ENCODE measurements at places on chromosomes 13 and 19.
A peak's percentile ranks its signal among the peaks of the same experiment; 100 is the strongest.

GRCh38 chr19:10812196-10812595 lies 23.8 kb downstream of the TMED1 start:
- peak; percentile 39 for DNase-seq

DNA sequence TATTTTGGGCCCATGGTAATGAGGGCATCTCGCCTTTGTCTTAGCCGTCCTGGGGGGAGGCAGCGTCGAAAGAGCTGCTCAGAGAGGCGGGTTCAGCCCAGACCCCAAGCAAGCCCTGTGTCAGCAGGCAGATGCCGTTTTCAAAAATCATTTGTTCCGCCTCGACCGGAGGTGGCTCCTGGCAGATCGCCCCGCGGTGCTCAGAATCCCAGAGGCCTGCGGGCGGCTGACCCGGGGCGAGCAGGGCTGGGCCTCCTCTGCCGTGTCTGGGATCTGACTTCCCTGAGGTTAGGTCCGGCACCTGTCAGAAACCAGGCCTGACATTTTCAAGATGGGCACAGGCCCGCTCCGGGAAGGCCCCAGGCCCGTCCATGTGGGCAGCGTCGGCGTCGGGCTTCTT lies 36.1 kb downstream of the CRTC1 start:
- no peak for DNase-seq

GRCh38 chr13:112825875-112826274 lies 136.0 kb downstream of the ATP11A start:
- DNase-seq: no peak

- DNase-seq: no peak
Observed at GRCh38 chr13:99398916-99399622, 91.9 kb upstream of the GPR183 start.

DNA sequence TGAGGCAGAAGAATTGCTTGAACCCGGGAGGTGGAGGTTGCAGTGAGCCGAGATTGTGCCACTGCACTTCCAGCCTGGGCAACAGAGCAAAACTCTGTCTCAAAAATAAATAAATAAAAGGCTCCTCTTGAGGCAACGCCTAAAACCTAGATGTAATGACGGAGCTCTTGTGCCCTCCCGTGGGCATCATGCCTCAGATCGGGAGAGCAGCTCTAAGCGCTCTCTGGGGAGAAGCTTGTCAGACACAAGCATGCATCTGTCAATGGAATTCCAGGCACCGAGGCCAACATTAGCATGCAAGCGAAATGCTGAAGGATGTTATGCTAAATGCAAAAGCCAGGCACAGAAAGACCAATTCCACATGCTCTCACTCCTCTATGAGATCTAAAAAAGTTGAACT lies 45.6 kb upstream of the MRI1 start:
- peak; percentile 79 for DNase-seq

GRCh38 chr19:9953802-9954542 lies 17.7 kb upstream of the OLFM2 start:
- no peak for DNase-seq

GRCh38 chr19:16955161-16955560 lies 66.4 kb downstream of the F2RL3 start:
- DNase-seq: no peak

DNA sequence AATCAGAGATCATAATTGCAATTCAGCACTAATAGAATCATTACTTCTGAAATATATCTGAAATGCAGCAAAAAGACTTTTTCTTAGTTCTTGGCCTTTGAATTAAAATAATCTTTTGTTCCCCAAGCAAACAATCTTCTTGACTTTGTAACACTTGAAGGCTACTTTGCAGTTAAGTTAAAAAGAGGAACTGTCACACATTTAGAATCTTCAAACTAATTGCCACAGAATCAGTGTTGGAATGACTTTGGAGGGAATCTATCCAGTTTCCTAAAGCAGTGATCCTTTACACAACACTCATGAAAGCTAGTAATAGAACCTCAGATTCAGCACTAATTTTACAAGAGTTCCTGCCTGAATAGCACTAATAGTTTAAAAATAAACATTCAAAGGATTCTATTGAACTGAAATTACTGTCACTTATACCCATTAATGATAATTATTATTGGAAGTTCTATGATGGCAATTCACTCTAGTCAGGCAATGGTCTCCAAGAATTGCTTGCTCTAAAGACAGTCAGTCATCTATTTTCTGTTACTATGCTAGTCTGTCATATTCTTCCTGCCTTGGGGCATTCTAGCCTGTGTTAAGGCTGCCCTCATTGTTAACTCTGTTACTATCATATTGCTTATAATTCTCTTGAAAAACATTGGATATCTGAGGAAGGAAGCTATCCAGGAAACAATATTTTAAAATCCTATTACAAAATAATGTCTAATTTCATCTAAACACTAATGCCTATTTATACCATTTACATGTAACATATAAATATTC lies 362.4 kb downstream of the DIAPH3 start:
- no peak for DNase-seq

- no peak for DNase-seq
Observed at GRCh38 chr13:103431856-103432255, 365.6 kb upstream of the SLC10A2 start.

DNA sequence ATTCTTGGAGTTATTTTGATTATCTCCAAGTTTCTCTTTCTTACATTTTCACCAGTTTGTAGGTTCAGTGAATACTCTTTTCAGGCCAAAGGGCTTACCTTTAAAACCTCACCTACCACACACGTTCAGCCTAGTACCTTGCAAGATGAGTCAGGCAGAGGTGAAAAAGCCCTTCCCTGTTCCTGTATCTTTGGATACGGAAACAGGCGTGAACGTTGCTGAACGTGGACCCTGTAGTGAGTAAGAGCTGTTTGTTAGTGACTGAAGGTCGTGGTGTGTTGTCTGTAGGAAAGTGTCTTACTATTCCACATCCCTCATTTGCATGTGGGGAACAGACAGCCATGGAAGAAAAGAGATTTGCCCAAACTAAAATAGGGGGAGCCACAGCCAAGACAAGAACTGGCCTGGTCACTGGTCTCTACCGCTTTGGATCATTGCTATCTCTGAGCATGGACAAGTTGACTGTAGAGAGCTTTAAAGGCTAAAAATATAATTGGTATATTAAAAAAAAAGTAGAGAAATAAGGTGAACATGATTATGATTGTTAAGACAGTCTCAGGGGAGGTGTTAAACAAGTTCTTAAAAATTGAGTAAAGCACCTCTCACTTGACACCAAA lies 3.5 kb downstream of the CEBPG start:
- DNase-seq: no peak

- no peak for DNase-seq
Observed at GRCh38 chr13:92097337-92097903, 699.0 kb downstream of the GPC5 start.

- no peak for DNase-seq
Observed at GRCh38 chr13:73794755-73795154, 339.4 kb downstream of the KLF12 start.

- peak; percentile 87 for DNase-seq
Observed at GRCh38 chr13:64551755-64552154, 2678.4 kb downstream of the PCDH9 start.

GRCh38 chr19:56712611-56713276 lies 41.2 kb upstream of the ZNF835 start:
- DNase-seq: no peak

DNA sequence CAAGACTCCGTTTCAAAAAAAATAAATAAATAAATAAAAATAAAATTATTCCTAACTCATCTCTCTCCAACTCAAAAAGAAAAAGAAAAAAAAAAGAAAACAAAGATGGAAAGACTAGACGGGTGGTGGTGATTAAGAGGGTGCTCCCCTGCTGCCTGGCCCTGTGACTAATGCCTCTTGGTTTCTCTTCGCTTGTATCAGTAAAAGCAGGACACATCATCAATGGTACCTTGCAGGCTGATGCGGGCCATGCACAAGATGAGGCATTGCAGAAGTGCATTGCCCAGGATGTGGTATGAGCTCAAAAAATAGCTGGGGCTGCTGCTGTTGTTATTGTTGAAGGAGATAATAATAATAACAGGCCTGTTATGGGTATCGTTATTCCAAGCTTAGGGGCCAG lies 14.6 kb downstream of the ACER1 start:
- DNase-seq: peak; percentile 58

DNA sequence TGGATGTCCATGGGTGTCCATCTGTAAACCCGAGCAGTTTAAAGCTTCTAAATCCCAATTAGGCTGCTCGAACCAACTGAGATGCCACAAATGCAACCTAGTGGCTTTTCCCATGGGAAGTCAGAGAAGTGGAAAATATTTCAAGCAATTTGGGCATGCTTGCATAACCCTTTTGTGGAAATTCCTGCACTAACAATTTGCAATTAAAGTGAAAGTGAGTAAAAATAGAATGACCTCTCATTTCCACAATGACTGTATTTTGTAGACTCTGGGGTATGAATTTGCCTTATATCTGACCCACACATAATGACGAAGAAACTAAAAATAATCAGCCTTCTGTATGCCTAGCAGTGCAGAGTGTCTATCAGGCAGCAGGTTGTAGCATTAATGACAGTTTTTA lies 91.8 kb upstream of the TSC22D1 start:
- peak; percentile 28 for DNase-seq

- no peak for DNase-seq
Observed at GRCh38 chr19:10918359-10918758, 10.1 kb downstream of the YIPF2 start.

DNA sequence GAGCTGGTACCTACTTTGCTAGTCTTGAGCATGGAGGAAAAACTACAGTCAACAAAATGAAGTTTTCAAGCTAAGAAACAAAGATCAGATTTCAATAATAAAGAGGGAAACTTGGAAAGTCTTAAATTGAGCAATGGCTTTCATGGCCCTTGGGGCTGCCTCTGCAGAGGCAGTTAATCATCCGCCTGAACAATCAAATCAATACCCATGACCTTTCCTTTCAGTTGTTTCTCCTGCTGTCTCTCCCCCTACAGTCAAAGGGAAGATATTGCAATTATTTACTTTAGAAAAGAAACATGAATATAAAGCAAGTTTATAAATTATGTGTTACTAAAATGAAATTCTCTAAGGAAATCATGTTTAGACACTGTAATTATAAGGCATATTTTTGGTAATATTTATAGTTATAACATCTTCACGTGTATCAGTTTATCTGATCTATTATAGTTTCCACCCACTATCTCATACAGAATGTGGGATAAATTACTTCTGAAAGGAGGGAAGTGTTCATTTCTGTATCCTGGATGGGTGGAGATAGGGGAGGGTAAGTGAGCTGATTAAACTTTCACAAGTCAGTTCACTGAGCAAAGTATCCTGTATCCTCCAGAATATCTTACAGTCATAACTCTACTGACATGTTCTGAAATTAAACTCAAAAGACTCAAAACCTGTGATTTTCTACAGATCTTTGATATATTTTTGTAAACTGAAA lies 72.4 kb upstream of the TSC22D1 start:
- DNase-seq: peak; percentile 29

- no peak for DNase-seq
Observed at GRCh38 chr19:50022823-50023222, 2.3 kb downstream of the VRK3 start.

- DNase-seq: no peak
Observed at GRCh38 chr19:39916236-39916635, 18.2 kb downstream of the FCGBP start.

- DNase-seq: no peak
Observed at GRCh38 chr13:44271915-44272341, 101.7 kb upstream of the SERP2 start.

DNA sequence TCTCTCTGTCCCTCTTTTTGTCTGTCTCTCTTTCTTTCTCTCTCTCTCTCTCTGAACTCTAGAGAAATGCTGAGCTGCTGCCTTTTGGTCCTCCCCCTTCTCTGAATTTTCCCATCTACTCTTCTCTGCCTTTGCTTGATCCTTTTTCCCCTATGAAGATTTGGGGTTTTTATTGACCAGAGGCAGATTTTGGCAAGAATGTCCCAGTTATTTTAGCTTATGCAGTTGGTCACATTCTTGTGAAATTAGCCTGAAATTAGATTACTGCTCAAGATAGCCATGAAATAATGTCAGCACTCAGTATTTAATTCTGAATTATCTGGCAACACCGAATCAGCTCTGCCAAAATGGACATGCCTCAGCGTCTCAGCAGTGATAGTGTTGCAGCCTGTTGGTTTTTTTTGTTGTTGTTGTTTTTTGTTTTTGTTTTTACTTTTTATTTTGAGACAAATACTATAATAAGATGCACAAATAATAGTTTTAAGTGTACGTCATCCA lies 17.2 kb upstream of the SPART start:
- no peak for DNase-seq

GRCh38 chr13:75302071-75302698 lies 179.8 kb downstream of the TBC1D4 start:
- DNase-seq: no peak

DNA sequence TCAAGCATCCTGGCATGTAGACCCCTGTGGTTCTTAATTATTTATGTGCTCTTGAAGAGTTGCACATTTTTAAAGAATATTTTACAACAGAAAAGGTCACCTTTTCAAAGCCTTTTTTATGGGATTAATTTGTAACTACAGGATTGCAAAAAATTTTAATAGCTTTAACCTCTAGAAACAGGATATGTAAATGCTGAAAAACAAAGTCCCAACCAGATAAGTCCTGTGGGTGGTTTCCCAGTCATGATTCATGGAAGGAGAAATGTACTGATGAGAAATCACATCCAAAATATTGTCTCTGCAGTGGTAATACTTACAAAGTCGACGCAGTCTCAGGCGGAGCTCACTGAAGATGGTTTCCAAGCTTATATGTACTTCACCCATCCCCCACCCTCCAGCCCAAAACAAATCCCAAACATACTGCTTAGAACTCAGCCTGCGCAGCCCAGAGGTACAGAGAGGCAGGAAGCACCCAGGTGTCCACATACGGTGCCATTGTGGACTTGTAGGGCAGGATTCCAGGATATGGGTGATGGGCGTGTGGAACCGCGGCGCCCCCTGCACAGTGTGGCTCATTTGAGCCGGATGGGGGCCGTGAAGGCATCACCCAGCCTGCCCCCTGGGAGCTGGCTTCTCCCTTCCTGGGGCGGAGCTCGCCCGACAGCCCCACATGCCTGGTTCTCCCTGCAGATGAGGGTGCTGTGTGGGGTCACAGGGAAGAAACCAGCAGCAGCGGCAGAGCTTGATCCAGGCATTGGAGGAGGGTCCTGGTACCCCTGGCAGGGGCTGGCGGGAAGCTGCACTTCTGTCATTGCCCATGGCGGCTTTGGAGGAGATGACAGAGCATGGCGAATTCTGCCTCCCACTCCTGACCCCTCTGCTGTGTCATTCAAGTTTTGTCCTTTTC lies 101.2 kb downstream of the ATP11A start:
- no peak for DNase-seq

DNA sequence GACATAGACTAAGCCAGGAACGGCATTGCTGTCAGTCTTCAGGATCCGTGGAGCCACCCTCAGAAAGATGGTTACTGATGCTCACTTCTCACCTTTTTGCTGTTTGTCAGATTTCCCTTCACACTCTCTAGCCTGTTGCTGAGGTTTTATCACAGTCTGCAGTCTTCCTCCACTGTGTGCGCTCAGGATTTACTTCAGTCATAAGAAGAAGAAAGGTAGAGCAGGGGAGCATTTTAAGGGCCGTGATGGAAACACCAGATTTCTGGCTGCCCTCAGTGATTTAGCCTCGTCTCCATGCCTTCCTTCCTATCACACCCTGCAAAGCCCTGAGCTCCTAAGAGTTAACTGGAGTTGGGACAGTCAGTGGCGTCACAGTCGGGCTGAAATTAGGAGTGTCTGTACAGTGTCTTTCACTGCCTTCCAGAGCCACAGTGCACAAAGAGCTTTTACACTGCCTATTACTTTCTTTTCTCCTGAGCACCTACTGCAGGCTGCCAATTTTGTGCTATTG lies 60.0 kb upstream of the GPR183 start:
- no peak for DNase-seq
